ENCODE measurements at places on chromosomes 1 and 21.

GRCh38 chr1:204529371-204529895, 13.2 kb downstream of the MDM4 start:
- DNase-seq, result no peak

GRCh38 chr1:178418284-178418955, 78.3 kb downstream of the CLEC20A start:
- DNase-seq, result no peak

GRCh38 chr1:226407199-226407496, 745 bp downstream of the PARP1 start:
- DNase-seq, result no peak

GRCh38 chr1:145845144-145845513, 301 bp upstream of the NUDT17 start:
- no peak for DNase-seq

DNA sequence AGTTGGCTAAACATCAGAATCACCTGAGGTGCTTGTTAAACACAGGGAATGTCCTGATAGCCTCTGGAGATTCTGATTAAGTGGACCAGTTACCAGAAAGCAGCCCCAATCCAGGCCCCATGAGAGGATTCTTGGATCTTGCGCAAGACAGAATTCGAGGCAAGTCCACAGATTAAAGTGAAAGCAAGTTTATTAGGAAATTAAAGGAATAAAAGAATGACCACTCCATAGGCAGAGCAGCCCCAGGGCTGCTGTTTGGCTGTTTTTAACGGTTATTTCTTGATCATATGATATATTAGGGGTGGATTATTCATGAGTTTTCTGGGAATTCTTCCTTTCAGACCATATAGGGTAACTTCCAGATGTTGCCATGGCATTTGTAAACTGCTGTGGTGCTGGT, 176.2 kb downstream of the ROR1 start:
- DNase-seq, result no peak

DNA sequence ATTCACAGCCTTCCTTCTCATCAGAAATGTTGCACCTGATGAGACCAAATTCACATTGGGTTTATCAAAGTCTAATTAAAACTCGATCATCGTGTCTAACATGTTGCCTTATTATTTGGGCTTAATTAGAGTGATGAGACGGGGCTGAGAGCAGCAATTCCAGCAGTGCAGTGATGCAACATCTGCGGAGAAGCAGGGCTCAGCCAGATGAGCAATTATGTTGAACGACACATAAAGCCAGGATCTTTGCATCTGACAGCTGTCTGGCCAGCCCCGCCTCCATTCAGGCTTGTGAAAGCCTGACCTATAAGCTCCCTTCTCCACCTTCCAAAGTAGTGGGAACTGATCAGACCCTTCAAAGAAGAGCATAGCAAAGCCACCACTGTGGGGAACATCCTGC, 109.8 kb downstream of the C1orf94 start:
- DNase-seq, result no peak

- DNase-seq, result no peak
Measured at GRCh38 chr1:156795787-156796186, 20.9 kb downstream of the SH2D2A start.

- DNase-seq, result no peak
Measured at GRCh38 chr21:46456750-46457149, 1.9 kb upstream of the DIP2A start.

- DNase-seq, result no peak
Measured at GRCh38 chr1:6827079-6827478, 41.8 kb downstream of the CAMTA1 start.

GRCh38 chr1:54967372-54967771, 13.1 kb upstream of the TMEM61 start:
- DNase-seq, result no peak

DNA sequence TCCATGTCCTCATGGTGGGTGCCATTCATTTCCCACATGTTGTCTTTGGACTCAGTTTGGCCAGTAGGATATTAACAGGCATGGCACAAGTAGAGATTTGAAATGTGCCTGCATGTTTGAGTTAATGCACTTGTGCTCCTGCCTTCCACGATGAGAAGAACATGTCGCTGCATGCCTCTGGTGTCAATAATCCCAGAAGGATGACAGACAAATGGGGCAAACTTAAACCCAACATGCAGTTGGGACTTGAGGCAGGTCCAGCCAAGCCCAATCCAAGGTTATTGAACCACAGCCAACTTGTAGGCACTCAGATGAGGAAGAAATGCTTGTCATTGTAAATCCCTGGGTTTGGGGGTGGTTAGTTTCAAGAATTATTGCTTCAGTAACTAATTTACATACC, 174.6 kb downstream of the TRIM33 start:
- DNase-seq, result no peak

- peak; percentile 93 for DNase-seq
Measured at GRCh38 chr1:177873238-177873637, 96.6 kb downstream of the SEC16B start.

DNA sequence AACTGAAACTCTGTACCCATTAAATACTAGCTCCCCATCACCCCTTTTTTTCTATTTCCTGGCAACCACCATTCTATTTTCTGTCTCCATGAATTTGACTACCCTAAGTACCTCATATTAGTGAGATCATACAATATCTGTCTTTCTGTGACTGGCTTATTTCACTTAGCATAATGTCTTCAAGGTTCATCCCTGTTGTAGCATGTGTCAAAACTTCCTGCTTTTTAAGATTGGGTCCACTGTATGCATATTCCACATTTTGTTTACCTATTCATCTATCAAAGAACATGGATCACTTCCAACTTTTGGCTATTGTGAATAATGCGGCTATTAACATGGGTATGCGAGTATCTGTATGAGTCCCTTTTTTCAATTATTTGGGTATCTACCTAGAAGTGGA, 181.6 kb upstream of the ZNHIT6 start:
- no peak for DNase-seq

DNA sequence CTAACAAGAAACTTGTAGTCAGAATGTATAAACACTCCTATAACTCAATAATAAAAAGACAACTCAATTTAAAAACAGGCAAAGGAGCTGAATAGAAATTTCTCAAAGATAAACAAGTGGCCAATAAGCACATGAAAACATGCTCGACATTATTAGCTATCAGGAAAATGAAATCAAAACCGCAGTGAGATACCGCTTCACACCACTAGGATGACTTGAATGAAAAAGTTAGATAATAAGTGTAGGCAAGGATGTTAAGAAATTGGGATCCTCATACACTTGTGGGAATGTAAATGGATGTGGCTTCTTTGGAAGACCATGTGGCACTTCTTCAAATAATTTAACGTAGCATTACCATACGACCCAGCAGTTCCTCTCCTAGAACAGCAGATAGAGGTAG, 8.9 kb downstream of the RALGPS2 start:
- no peak for DNase-seq

DNA sequence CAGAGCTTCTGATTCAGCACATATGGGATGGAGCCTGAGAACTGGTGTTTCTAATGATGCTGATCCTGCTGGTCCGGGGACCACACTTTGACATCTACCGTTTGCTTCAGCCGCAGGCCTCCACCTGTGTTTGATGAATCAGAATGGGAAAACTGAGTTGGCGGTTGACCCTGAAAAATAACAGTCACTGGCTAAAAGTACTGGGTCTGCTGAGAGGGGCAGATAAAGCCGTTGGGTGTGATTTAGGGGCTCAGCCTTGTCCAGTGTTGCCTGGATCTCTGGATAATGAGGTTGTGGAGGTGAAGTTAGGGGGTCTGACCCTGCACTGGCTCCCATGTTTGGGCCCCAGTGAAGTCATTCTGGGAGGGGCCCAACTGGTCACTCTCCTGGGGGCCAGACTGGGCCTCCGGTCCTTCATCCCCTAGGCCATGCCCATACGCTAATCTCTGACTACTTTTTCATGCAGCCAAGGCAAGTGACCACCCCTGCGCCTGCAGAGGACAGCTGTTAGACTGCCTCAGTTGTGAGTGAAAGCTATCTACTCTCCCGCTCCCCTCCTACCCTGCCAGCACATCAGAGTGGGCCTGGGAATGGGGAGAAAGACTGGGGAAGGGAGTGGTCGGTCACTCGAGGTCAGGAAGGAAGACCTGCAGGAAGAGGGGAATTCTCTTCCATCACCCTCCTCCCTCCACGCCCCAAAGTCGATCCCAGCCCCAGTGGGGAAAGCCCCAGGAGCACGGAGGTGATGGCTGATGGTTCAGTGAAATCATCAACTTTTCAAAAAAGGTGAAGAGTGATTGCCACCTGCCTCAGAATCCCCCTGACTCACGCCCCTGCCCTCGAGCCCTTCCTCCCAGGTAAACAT, 27.7 kb downstream of the VASH2 start:
- no peak for DNase-seq

GRCh38 chr1:15435239-15436077, 2.8 kb upstream of the CTRC start:
- no peak for DNase-seq

DNA sequence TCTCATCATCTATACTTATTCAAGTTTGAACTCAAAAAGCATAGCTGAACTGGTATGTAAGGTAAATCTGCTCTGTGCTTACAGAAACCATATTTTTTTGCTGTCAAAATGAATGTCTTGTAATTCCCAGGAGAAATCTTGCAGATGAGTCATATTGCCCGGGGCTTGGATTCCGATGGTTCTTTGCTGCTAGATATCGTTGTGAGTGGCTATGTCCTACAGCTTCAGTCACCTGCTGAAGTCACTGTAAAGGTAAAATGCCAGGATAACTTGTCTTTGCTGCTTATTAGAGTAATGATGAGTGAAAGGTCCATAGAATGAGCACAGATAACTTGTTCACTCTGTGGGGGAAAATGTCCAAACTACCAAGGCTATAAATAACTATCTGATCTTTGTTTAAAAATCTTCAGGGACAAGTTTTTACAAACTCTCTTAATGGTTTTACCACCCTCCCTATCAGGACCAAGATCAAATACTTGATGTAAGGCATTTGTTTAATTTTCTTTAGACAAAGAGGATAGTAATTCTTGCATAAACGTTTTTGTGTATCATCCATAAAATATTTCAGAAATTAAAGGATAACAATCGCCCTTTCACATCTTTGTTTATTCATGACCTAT, 222.3 kb downstream of the TPR start:
- peak; percentile 44 for DNase-seq

- DNase-seq, result no peak
Measured at GRCh38 chr1:10536133-10536770, 61.5 kb downstream of the PEX14 start.

DNA sequence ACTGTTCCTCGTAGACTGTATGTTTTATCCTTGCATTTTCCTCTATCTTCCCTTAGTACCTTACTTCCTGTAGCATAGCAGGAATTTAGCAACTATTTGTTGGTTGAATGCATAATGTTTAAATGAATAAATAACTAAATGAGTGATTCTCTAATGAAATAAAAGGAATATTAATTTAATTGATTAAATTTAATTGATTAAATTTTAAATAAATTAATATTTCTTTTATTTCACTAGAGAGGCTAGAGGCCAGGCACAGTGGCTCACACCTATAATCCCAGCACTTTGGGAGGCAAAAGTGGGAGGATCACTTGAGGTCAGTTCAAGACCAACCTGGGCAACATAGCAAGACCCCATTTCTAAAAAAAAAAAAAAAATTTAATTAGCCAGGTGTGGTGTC, 25.8 kb downstream of the C8B start:
- no peak for DNase-seq

- DNase-seq, result no peak
Measured at GRCh38 chr1:11841245-11842153, 6.1 kb downstream of the NPPA start.

- DNase-seq, result no peak
Measured at GRCh38 chr1:164983023-164983650, 373.4 kb downstream of the LMX1A start.

GRCh38 chr1:209042413-209042812, 541.1 kb upstream of the CAMK1G start:
- no peak for DNase-seq

DNA sequence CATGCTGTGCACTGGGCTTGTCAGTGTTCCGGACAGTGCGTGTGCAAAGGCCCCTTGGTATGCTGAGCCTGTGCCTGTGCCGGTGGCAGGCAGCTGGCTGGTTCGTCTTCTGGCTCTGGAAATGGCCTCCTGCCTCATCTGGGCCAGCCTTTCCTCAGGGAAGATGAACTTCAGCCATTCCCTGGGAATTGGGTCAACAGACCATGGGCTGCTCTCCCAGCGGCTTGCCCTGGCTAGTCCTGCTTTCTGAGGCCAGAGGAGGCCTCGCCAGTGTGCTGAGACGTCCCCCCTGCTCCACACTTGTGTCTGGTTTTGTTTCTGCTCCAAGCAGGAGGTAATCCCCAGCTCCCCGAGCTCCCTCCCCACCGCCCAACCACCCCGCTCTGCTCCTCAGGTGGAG, 32.6 kb upstream of the RD3 start:
- DNase-seq, result no peak

- no peak for DNase-seq
Measured at GRCh38 chr1:59044535-59045121, 252.3 kb upstream of the FGGY start.

DNA sequence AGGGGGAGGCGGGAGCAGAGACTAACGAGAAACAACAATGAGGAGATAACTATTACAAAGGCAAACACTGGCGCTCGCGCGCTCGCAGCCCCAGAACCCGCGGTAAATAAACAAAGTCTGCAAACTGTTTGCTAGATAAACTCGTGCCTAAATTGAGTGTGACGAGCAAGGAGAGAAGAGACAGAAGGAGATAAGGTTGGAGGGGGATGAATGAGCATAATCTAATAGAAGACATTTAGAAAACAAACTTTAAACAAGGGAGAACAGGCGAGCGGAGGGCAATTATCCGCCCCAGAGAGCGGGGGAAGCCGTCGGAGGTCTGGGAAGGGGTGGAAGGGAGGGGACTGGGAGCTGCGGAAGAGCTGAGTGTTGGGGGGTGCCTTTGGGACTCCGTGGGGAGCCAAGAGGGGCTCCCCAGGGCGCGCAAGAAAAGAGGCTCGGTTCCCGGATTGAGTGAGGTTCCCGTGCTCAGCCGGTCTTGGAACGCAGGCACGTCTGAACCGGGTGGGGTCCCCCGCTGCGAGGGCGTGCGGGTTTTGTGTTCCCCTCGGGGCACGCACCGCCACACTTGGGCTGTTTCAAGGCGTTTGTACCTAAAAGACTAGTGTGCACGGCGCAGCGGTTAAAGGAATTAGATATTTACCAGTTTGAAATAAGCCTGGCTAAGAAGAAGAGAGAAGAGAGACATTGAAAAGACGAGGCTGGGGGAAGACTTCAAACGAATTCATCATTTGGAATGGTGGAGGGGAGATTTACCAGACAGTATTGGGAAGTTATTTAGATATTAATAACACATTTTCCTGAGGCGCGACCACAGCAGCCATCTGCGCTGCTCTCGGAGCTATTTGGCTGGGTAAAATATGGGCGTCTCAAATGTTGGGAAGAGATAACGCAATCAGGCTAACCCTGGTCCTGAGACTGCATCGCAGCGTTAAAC, 10.6 kb downstream of the PAX7 start:
- no peak for DNase-seq

DNA sequence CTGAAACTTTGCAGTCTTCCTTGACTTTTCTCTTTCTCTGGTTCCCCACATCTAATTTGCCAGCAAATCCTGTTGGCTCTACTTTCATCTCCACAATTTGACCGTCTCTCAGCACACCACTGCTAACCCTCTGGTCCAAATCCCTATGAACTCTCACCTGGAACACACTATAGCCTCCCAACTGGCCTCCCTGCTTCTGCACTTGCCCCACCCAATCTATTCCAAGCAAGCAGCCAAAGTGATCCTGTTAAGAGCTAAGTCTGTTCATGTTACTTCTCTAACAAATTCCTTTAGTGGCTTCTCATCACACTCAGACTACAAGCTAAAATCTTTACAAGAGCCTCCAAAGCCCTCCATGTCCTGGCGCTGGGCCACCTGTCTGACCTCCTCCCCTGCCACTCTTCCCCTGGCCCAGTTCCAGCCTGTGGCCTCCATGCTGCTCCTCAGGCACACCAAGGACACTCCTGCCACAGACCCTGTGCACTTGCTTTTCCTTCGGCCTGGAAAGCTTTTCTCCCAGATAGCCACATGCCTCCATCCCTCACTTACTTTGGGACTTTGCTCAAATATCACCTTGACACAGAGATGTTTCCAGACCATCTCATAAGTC, 104.1 kb downstream of the DTL start:
- no peak for DNase-seq
